ENCODE measurements at places on chromosomes 16 and 17. TPM values are rescaled to one million over a fixed set of nuclear protein-coding genes. Genes with fewer than 3 reads are reported as not detected.

The LRRC75A gene
- 4.7 TPM for total RNA-seq

The TMEM88 gene
- total RNA-seq: 0.49 TPM

The ITGAD gene
- not detected for total RNA-seq

The ZNF469 gene
- total RNA-seq: 0.74 TPM

The TPSG1 gene
- not detected for total RNA-seq

The FOXO3B gene
- total RNA-seq: 9.6 TPM

The SMPD3 gene
- 62.9 TPM for total RNA-seq

The SCNN1G gene
- 0.98 TPM for total RNA-seq

The CCL14 gene
- total RNA-seq: not detected

The GPRC5C gene
- 4.2 TPM for total RNA-seq

The GLP2R gene
- under 0.01 TPM for total RNA-seq

The KRTAP4-5 gene
- not detected for total RNA-seq

The CD68 gene
- 0.25 TPM for total RNA-seq

The SLC46A1 gene
- total RNA-seq: 10.8 TPM

Data from temporal lobe (tissue), 4 donors.